NCI-H1694 (cell line): ENCODE measurements at places on chromosomes 6 and 20.
A peak's percentile ranks its signal among the peaks of the same experiment; 100 is the strongest.

DNA sequence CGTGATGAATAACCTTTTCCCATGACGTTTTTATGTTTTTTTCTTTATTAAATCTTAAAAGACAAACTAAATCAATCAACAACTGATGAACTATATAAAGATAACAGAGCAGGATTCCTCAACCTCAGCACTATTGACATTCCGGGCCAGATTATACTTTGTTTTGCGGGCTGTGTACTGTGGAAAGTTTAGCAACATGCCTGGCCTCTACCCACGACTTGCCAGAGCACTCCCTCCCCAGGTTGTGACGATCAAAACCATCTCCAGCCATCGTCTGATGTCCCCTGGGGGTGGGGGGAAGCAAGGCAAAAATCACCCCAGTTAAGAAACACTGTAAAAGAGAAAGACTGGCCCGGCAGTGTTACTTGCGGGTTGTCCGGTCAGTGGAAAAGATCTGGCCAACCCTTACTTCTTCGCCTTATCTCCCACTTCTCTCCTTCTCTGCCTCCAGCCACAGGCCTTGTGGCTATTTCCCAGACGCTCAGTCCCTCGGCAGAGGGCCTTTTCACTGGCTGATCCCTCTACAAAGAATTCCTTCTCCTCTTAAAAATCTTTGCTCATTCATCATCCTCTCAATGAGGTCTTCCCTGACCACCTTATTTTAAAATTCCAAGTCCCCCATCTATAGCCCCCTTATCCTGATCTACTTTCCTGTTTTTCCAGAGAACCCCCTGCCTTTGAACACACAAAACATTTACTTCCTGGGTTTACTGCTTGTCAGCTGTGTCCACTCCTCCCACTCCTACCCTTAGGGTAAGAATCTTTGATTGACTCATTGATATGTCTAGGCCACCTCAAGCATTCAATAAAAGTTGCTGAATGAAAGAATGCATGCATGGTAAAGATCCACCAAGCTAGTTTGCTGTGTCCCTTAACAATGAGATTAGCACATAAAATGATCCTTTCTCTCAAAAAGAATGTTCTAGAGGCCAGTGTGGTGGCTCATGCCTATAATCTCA, 14.7 kb upstream of the RAB22A start:
- DNase-seq, result no peak

GRCh38 chr6:25301362-25301761, 22.2 kb downstream of the CARMIL1 start:
- DNase-seq, result no peak

DNA sequence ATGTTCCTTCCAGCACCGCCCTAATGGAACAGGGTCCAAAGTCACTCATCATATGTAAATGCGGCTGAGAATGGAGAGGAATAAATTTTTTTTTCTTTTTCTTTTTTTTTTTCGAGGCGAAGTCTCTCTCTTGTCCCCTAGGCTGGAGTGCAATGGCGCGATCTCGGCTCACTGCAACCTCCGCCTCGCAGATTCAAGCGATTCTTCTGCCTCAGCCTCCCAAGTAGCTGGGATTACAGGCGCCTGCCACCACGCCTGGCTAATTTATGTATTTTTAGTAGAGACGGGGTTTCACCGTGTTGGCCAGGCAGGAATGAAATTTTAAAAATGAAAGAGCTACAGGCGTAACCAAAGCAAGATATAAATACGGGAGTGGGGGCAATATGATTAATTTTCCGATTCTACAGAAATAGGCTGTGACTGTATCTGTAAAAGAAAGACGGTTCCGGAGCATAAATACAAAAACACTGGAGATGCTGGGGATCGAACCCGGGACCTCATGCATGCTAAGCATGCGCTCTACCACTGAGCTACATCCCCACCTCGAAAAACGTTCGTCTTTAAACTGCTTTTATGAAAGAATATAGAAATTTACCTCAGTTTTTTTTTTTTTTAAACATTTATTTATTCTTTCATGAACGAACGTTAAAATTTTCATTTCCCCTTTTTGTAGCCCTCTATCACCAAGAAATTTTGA, 132.2 kb downstream of the GPX5 start:
- DNase-seq, result peak; percentile 36

GRCh38 chr6:84575264-84575663, 189.1 kb downstream of the TBX18 start:
- DNase-seq, result no peak

DNA sequence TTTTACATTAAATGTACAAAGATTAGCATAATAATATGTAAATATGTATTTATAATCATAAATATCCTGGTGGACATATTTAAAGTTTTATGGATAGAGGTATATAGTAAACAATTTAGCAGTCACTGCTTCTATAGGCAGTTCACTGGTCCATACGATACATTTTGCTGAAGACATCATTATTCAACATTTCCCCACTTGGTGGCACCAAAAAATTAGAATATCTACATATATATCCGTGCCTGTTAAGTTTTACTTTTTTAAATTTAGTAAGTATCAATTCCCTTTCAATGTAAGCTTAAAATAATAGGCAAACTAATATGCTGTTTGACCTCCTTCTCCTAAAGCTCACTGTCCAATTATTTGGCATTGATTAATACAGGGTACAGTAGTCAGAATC, 64.2 kb downstream of the LMBRD1 start:
- DNase-seq, result peak; percentile 18
